ENCODE measurements at places on chromosomes 3 and 15.

GRCh38 chr15:67479781-67480505 lies 41.0 kb upstream of the C15orf61 start:
- no peak for DNase-seq

- no peak for DNase-seq
Measured at GRCh38 chr3:63095-63765, 133.3 kb upstream of the CHL1 start.

- no peak for DNase-seq
Measured at GRCh38 chr3:47227678-47228077, 54.9 kb downstream of the KIF9 start.

GRCh38 chr3:50184242-50184978 lies 7.0 kb upstream of the GNAT1 start:
- DNase-seq: no peak

DNA sequence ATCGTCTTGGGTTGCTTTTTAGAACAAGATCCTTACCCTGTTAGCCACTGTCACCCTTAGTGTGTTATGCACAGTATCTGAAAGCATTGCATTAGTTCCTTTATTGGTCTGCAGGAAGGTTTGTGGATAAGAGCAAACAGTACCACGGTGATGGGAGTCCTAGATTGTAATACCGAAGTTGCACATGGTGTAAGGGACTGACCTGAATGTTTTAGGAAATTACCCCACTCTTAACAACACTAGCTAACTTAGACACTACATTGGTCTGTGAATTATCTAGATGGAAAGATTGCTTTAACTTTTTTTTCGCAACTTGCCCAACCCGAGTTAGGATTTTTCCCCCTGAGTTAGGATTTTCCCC lies 1.3 kb downstream of the STT3B start:
- no peak for DNase-seq

DNA sequence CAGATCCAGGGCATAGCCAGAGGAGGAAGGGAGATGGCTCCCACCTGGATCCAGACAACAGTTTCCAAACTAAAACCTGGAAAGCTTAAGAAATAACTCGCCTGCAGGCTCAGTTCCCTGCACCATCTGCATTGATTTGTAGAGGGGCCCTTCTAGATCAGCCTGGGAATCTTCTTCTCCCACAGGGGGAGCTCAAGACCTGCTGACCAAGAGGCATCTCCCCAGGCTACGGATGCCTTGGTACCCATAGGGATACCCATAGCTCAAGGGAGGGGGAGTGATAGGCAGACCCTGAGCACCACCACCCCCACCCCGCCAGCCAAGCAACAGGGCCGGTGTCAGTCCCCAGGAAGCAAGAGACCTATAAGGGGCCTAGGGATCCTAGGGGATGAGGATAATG lies 28.0 kb upstream of the DCLK3 start:
- no peak for DNase-seq

GRCh38 chr15:92883163-92883875 lies 16.8 kb upstream of the CHD2 start:
- peak; percentile 34 for DNase-seq

GRCh38 chr3:182393830-182394367 lies 399.4 kb upstream of the ATP11B start:
- no peak for DNase-seq

DNA sequence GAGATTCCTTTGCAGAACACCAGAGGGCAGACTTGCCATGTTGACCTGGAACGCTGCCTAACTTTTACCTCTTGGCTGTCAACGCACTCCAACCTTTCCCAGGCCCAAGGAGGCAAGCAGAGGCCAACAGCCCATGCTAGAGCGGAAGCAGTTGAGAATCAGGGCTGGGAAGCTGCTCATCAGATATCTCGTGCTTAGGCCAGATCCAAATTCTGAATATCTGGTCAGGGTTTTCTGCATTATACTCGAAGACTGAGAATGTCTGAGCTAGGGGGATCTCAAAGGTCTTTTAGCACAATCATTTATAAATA lies 2.5 kb downstream of the XIRP1 start:
- peak; percentile 47 for DNase-seq

Measured in activated CD8-positive, alpha-beta memory T cell treated with anti-CD3 and anti-CD28 coated beads, Interleukin-2, amount 50 U/mL, for 4 hours (primary cell).